ENCODE measurements at places on chromosomes 5 and 9. TPM values are rescaled to one million over a fixed set of nuclear protein-coding genes. Genes with fewer than 3 reads are reported as not detected.
A peak's percentile ranks its signal among the peaks of the same experiment; 100 is the strongest.

The PTPRD gene
- 0.63 TPM for total RNA-seq

The RAI14 gene
- total RNA-seq, result 73.5 TPM

The SHISAL2B gene
- not detected for total RNA-seq

The NTMT1 gene
- total RNA-seq, result 50.2 TPM

The HACD4 gene
- total RNA-seq, result not detected

The INSL6 gene
- total RNA-seq, result not detected

The MOCS2 gene
- 29.1 TPM for total RNA-seq

- H3K27me3 ChIP-seq, result no peaks in the 10 kb centered on the region
- peaks cover 7% of the 10 kb centered on the region for H3K4me1 ChIP-seq
- no peak overlapping the region for H3K4me3 ChIP-seq
- no peak for DNase-seq
- H3K36me3 ChIP-seq, result no peaks in the 10 kb centered on the region
Observed at GRCh38 chr5:1168796-1169195, 32.6 kb upstream of the SLC6A19 start.

GRCh38 chr9:136153381-136154065 lies 34.8 kb upstream of the TMEM250 start:
- no peak for DNase-seq
- H3K36me3 ChIP-seq, result no peaks in the 10 kb centered on the region
- H3K27me3 ChIP-seq, result no peaks in the 10 kb centered on the region
- no peak overlapping the region for H3K27ac ChIP-seq

GRCh38 chr9:76290555-76290954 lies 103.7 kb downstream of the RFK start:
- H3K27ac ChIP-seq, result no peak overlapping the region
- H3K36me3 ChIP-seq, result no peaks in the 10 kb centered on the region
- H3K27me3 ChIP-seq, result no peaks in the 10 kb centered on the region
- no peak for DNase-seq

DNA sequence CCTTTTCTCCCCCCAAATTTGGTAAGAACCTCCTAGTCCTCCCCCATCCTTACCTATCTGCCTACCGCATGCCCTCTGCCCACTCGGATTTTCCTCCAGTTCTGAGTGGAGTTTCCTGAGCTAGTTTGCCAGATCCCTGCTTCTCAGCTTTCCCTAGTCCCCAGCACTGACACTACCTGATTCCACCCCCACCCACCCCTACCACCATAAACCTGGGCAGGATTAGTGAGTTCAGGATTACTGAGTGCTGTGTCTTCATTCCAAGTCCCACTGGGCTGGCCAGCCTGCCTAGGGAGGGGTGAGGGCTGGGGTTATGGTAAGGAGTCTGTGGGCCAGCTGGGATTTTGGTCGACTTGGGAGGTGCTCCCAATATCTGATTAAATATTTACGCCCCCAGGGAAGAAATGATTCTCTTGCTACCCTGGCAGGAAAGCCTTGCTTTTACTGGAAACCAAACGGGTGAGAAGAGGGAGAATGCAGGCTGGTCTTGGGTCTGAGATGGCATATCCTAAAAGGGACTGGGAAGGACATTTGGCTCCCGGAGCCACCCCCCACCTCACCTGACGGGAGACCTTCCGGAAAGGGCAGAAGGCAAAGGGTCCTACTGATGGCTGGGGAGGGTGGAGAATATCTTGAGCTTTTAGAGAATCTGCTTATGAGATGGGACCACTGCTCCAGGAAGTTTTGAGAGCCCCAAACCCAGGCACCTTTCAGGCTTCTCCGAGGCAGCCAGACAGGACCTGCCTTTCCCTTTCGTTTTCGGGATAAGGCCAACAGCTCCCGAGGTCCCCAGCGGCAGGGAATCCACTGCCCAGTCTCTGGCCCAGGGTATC lies 3.7 kb downstream of the PITX1 start:
- no peaks in the 10 kb centered on the region for H3K27me3 ChIP-seq
- H3K36me3 ChIP-seq, result no peaks in the 10 kb centered on the region
- DNase-seq, result no peak
- H3K27ac ChIP-seq, result no peak overlapping the region
- peaks cover 18% of the 10 kb centered on the region for H3K4me1 ChIP-seq

DNA sequence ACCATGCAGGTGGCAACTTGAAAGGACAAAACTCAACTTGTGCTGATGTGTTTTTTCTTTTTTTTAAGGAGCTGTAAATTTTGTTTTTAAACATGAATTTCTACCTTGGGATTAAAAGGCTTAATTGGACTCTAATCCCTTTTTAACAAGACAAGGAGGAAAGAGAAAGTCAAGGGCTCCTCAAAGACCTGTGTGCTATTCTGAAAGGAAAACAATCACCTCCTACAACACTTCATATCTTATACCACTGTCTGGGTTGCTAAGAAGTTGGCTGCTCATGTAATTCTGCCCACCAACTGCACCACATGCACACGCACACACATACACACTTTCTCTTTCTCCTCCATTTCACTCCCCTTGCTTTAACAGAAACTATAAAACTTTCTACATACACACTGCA lies 78.6 kb downstream of the SH3RF2 start:
- peaks cover 10% of the 10 kb centered on the region for H3K4me1 ChIP-seq
- H3K4me3 ChIP-seq, result no peak overlapping the region
- no peaks in the 10 kb centered on the region for H3K36me3 ChIP-seq
- H3K27me3 ChIP-seq, result no peaks in the 10 kb centered on the region
- DNase-seq, result no peak

- no peak for DNase-seq
- peaks cover 11% of the 10 kb centered on the region for H3K36me3 ChIP-seq
Observed at GRCh38 chr5:176956756-176957155, 49.8 kb downstream of the UIMC1 start.

- H3K36me3 ChIP-seq, result no peaks in the 10 kb centered on the region
- H3K4me1 ChIP-seq, result no peaks in the 10 kb centered on the region
- no peak overlapping the region for H3K4me3 ChIP-seq
- H3K27ac ChIP-seq, result no peak overlapping the region
- no peaks in the 10 kb centered on the region for H3K27me3 ChIP-seq
- no peak for DNase-seq
Observed at GRCh38 chr5:119088438-119088837, 17.6 kb downstream of the DMXL1 start.

GRCh38 chr9:83029531-83030137 lies 33.3 kb downstream of the RASEF start:
- no peak overlapping the region for H3K4me3 ChIP-seq
- H3K27ac ChIP-seq, result no peak overlapping the region
- peaks cover 47% of the 10 kb centered on the region for H3K4me1 ChIP-seq
- H3K36me3 ChIP-seq, result no peaks in the 10 kb centered on the region
- H3K27me3 ChIP-seq, result no peaks in the 10 kb centered on the region

DNA sequence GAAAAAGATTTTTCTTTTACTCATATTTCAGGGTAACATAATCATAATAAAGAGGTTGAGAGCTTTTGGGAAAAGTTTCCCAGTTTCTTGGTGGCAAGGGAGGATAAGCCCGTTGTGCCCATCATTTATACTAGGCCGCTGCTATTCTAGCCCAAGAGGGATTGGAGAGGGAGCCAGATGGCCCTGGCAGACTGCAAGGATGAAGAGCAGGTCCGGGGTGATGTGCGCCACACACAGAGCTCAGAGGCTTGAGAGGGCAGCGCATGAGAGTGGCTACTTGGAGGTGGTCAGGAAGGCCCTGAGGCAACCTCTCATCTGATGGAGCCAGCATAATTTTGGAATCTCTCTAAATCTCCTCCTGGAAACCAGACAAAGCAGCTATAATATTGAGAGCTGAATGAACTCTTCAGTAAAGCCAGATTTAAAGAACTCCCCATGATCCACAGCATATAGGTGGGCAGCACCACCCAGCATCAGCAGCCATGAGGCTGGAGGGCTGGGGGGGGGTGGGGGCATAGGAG lies 110.1 kb downstream of the MED27 start:
- no peaks in the 10 kb centered on the region for H3K4me1 ChIP-seq
- H3K4me3 ChIP-seq, result no peak overlapping the region
- no peak for DNase-seq
- H3K27ac ChIP-seq, result no peak overlapping the region
- H3K36me3 ChIP-seq, result no peaks in the 10 kb centered on the region

DNA sequence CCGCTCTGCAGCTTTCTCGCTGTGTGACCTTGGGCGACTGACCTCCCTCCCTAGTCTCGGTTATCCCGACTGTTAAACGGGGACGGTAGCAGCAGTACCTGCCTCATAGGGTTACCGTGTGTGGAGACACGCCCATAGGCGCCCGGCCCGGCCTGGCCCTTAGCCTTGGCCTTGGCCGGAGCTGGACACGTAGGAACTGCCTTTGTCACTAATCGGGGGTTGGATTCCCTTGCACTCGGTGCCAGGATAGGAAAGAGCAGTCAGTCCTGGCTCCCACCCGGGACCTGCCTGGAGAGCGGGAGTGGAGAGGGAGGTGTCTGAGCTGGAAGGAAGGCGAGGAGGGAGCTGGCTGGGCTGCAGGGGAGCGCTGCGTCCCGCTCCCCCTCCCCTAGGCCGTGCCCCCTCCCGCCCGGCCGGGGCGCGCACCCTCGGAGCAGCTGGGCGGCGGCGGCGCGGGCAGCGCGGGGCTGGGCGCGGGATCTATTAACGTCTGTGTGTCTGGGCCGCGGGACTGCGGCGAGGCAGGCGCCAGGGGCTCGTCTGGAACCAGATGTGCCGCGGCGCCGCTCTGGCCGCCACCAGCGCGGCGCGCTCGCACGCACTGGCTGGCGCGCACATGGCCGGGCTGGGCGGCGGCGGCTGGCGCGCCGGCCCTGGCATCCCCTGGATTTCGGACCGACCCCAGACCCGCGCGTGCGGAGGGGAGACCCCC lies 31.7 kb downstream of the PRRX2 start:
- H3K27ac ChIP-seq, result no peak overlapping the region
- peak overlapping the region; percentile 60 for H3K4me3 ChIP-seq
- H3K27me3 ChIP-seq, result no peaks in the 10 kb centered on the region
- H3K4me1 ChIP-seq, result no peaks in the 10 kb centered on the region
- DNase-seq, result peak; percentile 2

DNA sequence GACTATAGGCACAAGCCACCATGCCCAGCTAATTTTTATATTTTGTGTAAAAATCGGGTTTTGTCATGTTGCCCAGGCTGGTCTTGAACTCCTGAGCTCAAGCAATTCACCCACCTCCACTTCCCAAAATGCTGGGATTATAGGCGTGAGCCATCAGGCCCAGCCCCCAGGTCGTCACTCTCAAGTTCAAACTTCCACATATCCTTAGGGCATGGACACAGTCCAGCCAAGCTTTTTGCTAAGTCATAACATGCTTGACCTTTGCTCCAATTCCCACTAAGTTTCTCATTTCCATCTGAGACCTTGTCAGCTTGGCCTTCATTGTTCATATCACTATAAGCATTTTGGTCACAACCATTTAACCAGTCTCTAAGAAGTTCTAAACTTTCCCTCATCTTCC lies 43.9 kb upstream of the ARAP3 start:
- no peaks in the 10 kb centered on the region for H3K36me3 ChIP-seq
- H3K4me3 ChIP-seq, result no peak overlapping the region
- H3K4me1 ChIP-seq, result peaks cover 8% of the 10 kb centered on the region
- peak; percentile 83 for DNase-seq
- no peaks in the 10 kb centered on the region for H3K27me3 ChIP-seq

GRCh38 chr5:160685219-160685618 lies 166.8 kb downstream of the ATP10B start:
- no peaks in the 10 kb centered on the region for H3K36me3 ChIP-seq
- H3K4me1 ChIP-seq, result no peaks in the 10 kb centered on the region
- no peak overlapping the region for H3K4me3 ChIP-seq
- H3K27ac ChIP-seq, result no peak overlapping the region
- H3K27me3 ChIP-seq, result no peaks in the 10 kb centered on the region

DNA sequence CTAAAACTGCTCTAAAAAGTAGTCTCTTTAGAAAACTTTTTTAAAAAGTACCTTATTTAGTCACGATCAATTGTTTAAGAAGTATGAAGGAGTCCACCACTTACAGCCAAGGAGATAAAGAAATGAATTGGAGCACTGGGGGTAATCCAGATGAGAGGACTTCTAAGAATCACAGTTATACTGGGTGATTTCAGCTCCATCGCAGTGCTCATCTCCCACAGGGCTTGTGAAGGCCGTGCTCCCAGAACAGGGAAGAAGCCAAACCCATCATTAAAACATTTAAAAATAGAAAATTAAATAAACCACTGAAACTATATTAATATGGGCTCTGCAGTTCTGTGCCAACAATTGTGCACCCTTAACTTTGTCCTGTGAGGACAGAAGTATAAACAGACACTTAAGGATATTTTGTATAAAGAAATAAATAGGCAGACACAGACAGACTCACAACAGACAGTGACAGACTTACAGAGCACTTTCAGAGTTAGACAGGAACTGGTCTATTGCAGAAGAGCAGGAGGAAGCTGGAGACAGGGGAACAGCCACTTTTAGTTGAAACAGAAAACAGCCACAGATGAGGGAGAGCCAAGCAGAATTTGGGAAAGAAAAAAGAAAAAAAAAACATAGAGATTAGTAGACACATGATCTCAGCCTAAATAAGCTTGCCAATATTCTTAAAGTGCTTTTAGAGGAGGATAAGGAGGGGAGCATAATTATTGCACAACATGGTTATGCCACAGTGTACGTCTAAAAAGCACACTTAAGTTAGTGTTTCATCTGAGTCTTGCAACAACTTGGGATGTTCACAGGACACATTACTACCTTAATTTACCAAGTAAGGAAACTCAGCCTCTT lies 81.8 kb downstream of the FBXO38 start:
- H3K4me1 ChIP-seq, result peaks cover 12% of the 10 kb centered on the region
- peaks cover 16% of the 10 kb centered on the region for H3K27me3 ChIP-seq

DNA sequence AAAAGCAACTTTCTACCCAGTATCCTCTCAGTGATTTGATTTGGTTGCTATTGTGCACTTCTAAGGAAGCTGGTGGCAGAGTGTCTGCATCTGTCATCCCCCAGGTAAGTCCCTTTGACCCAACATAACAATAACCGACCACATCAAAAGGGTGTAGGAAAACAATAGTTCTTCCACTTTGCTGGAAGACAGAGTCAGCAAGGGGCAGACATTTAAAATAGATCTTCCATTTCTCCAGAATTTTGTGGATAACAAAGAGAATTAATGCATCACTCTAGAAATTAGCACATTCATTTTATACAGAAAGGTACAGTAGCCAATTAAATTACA lies 177.5 kb downstream of the EBF1 start:
- no peak overlapping the region for H3K27ac ChIP-seq
- no peak for DNase-seq
- H3K27me3 ChIP-seq, result no peaks in the 10 kb centered on the region
- no peaks in the 10 kb centered on the region for H3K4me1 ChIP-seq
- H3K4me3 ChIP-seq, result no peak overlapping the region

DNA sequence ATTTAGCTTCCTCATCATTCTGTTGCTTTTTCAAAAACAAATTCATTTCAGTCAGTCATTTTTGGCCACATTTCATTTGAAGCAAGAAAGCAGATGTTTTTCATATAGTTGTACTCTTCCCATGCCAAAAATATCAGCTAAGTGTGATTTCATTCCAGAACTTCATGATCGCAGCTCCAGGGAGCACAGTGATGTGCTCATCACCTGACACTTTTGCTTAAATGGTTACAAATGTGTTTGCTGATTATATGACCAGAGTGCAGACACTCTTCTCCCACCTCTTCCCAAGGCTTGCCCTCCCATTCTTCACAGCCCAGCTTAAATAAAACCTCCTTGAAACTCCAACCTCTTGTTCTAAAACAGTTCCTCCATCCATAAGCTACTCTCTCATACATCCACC lies 32.6 kb downstream of the GABRB2 start:
- H3K4me3 ChIP-seq, result no peak overlapping the region
- DNase-seq, result no peak
- H3K27ac ChIP-seq, result no peak overlapping the region
- no peaks in the 10 kb centered on the region for H3K36me3 ChIP-seq
- no peaks in the 10 kb centered on the region for H3K4me1 ChIP-seq

Data from PC-3 (cell line).